ENCODE measurements at places on chromosomes 2 and 18.

DNA sequence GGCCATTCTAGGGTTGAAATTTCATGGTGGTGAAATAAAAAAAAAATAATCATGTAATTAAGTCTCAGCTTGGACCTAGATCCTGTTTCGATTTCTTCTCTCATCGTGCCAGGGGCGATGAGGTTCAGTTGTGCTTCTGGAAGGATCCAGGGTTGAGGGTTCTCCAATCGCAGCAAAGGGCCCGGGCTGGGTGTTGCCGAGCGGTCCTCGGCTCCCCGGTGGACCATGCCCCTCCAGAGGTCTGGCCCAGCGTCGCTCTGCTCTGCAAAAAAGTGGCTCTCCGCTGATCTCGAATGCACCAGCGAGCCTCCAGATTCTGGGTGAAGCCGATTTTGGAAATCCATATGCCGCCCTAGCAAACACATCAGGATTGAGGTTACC is 39.0 kb downstream of the EN1 start:
- DNase-seq = no peak

DNA sequence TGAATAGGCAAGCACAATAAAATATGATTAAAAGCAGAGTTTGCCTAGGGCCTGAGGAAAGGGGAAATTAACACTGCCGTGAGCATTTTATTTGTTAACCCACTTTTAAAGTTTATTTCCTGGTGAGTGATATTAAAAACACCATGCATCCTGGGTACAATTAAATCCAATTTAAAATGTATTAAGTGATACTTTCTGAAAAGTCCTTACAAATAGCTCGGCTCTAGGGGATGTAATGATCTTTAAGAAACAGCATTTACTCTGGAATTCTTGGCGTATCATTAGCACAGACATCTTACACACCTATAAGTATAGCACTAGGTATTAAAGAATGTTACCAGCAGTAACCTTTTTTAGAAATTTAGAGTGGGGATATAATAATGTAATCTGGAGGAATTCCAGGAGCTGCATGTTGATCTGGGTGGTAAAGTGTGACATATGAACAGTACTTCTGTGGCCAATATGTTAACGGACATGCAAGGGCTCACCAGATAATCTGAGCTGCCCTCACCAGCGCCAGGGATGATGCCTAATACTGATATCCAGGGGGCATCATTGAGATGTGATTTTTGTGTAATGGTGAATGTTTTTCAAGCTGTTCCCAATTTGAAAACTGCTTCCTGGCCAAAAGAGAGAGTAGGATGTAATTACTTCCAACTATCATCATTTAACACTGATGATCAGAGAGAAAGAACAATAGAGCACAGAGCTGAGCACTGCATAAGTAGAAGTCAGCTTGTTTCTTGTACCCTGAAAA is 235.9 kb downstream of the DSEL start:
- DNase-seq = no peak

DNA sequence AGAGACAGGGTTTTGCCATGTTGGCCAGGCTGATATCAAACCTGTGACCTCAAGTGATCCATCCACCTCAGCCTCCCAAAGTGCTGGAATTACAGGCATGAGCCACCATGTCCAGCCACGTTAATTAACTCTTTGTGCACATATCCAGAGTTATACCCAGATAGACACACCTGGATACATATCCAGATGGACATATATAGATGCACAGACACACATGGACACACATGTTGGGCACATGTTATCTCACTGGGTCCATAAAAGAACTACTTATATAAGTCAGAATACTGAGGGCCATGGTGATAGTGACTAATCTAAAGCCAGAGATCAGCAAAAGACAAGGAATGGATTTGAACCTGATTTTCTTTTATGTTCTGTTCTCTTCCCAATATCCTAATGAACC is 158.6 kb downstream of the IRS1 start:
- no peak for DNase-seq

GRCh38 chr2:144698156-144698555 is 178.2 kb upstream of the ZEB2 start:
- no peak for DNase-seq

- no peak for DNase-seq
Observed at GRCh38 chr18:39994498-39994897, 1960.5 kb upstream of the PIK3C3 start.

DNA sequence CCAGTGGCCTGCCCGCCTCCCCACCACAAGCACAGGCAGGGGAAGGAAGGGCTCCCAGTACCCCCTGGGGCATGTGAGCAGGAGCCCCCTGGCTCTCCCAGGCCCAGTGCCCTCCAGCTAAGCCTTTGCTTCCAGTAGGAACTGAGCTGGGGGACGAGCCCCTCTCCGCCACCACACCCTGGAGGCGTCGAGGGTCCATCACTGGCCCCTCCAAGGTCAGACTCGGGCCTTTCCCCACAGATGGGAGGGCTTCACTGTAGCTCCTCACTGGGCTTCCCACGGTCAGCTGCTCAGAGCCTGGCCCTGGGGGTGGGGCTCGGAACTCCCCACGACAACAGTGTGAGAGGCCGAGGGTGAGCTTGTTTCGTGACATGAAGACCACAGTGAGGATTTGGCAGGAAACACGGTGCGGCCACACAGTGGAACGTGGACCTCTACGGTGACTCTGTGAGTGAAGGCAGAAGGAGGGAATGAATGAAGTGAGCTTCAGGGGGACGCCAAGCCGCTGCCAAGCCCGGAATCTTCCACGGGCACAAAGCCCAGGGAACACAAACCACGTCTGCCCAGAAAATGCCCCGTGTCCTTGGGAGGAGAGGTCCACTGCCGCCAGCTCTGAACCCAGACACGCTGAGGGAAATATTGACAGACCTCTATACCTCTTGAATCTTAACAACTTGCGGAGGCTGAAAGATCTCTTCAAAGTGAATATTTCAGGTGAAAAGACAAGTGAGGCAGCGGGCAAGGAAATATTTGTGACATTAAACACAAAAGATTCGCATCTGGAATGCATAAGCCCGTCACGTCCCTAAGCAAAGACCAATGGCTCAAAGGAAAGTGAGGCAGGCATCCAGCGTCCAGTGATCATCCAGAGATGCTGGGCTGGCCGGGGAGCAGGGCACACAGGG is 144.8 kb upstream of the GPC1 start:
- DNase-seq = no peak
